ENCODE measurements at places on chromosomes 3 and 15. TPM values are rescaled to one million over a fixed set of nuclear protein-coding genes. Genes with fewer than 3 reads are reported as not detected.

GRCh38 chr3:55467099-55467498, 20.0 kb downstream of the WNT5A start:
- no peak for DNase-seq

- no peak for DNase-seq
Observed at GRCh38 chr3:117647435-117647834, 937.9 kb downstream of the TUSC7 start.

ITIH4 gene
- total RNA-seq = 6.5 TPM

HTR3E gene
- not detected for total RNA-seq

VWA5B2 gene
- not detected for total RNA-seq

FANCD2OS gene
- not detected for total RNA-seq

CCR2 gene
- 0.09 TPM for total RNA-seq

XYLB gene
- 5.3 TPM for total RNA-seq
